Left lung (tissue), 14 donors: ENCODE measurements at places on chromosomes 6 and 20. TPM values are rescaled to one million over a fixed set of nuclear protein-coding genes. Genes with fewer than 3 reads are reported as not detected.

The OPRL1 gene
- 1.8 TPM for total RNA-seq

The LRFN2 gene
- total RNA-seq = not detected

DNA sequence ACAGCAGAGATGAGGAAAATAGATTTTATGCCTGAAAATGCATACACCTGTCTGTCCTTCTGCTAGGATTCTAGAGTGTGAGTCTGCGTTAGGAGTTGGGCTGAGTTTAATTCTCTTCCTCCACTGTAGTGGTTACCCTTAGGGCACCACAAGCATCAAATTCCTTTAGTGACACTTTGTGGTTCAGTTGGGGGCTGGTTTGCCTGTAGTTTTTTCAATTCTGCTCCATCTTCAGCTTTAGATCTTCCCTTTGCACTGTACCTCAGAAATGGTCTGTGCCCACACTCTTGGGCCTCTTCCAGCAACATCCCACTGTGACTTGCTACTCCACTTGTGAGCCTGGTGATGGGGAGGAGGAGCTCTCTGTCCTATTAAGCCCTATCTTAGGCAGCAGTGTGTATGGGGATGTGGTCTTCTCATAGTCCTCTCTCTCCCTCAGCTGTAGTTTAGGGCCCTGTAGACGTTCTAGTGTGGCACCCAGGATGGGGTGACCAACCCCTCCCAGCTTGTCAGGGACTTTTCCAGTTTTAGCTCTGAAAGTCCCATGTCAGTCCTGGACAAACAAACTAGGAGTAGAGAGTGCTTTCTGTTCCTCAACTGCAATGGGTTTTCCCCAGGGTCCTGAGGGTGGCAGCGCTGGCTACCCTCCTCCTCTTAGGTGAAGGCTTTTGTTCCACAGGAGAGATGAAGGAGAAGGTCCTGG lies 19.7 kb upstream of the OGFRL1 start:
- no peak for DNase-seq
- no peaks in the 10 kb centered on the region for H3K27me3 ChIP-seq
- no peaks in the 10 kb centered on the region for H3K4me1 ChIP-seq

DNA sequence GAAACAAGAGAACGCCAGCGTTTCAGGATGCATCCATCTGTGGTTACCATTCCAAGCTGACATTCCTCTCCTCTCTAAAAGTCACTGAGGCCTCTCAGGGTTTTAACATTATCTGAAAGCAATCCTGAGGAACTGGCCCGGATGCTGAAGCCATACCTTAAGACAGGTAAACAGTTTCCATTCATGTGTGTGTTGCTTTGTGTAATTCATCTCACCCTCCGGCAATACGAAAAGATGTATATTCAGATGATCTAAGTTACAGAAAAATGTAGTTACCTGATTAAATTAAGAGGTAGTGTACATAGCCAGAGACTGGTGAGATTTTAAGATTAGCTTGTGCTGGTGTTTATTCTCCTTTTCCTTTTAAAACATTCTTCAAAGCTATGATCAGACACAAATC lies 68.4 kb upstream of the BACH2 start:
- H3K4me1 ChIP-seq = peaks cover 6% of the 10 kb centered on the region
- no peak overlapping the region for H3K27ac ChIP-seq
- H3K27me3 ChIP-seq = no peaks in the 10 kb centered on the region
- H3K36me3 ChIP-seq = no peaks in the 10 kb centered on the region
- H3K4me3 ChIP-seq = no peak overlapping the region

- no peaks in the 10 kb centered on the region for H3K36me3 ChIP-seq
- no peak overlapping the region for H3K4me3 ChIP-seq
- H3K27ac ChIP-seq = no peak overlapping the region
- DNase-seq = no peak
- no peaks in the 10 kb centered on the region for H3K4me1 ChIP-seq
Measured at GRCh38 chr6:149580880-149581279, 14.7 kb downstream of the GINM1 start.

DNA sequence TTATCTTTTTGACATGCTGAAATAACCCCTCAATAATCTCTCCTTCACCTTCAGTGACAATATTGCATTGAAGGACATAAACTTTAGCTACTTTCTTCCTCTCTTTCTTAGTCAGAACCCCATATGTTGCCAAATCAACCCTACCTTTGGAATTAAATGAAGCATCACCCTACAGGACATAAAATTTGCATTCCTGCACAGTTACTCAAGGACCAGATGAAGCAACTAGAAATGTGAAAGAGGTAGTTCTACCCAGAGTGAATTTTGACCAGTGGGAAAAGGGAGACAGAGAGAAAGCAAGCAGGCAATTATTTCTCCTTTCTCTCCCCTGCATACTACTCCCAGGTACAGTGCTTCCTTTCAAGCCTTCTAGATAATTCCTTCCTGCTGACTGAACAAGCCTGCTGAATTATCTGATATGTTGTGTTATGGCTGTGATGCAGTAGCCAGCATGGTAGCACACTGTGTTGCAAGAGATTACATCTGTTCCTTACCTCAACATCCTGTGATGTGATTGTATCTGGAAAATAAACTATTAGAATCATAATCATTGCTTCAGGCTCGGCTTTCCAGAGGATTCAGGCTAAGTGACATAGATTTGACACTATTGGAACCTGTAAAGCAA lies 16.6 kb downstream of the TENT5A start:
- H3K4me3 ChIP-seq = no peak overlapping the region
- no peaks in the 10 kb centered on the region for H3K36me3 ChIP-seq
- no peaks in the 10 kb centered on the region for H3K27me3 ChIP-seq
- H3K27ac ChIP-seq = no peak overlapping the region
- DNase-seq = no peak

GRCh38 chr20:38222231-38222922 lies 38.2 kb downstream of the KIAA1755 start:
- no peak overlapping the region for H3K4me3 ChIP-seq
- peaks cover 2% of the 10 kb centered on the region for H3K4me1 ChIP-seq
- no peak overlapping the region for H3K27ac ChIP-seq

- DNase-seq = no peak
- no peaks in the 10 kb centered on the region for H3K27me3 ChIP-seq
- H3K36me3 ChIP-seq = no peaks in the 10 kb centered on the region
Measured at GRCh38 chr20:32263398-32263954, 14.0 kb upstream of the KIF3B start.

DNA sequence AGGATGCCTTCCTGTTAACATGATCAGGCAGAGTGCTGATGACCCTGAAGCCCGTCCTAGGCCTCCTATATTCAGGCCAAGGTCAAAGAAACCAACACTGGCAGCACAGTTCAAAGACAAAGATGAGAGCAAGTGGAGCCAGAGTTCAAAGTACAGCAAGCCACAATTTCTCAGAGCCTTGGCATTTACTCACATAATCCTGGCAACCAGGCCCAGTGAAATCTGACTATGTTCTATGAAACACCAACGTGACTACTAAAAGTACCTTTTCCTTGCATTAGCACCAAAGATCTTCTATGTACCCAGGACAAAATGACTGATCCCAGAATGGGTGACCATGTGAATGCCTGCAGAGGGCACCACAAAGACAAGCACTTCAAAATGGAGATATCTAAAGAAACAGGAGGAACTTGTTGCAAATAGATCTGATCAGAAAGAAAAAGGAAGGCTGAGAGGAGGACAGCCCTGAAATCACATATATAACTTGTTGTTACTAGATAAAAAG lies 3.9 kb downstream of the NFS1 start:
- no peak overlapping the region for H3K27ac ChIP-seq
- no peak for DNase-seq
- peaks cover 22% of the 10 kb centered on the region for H3K4me1 ChIP-seq
